ENCODE measurements at places on chromosomes 3 and 15. TPM values are rescaled to one million over a fixed set of nuclear protein-coding genes. Genes with fewer than 3 reads are reported as not detected.

DNA sequence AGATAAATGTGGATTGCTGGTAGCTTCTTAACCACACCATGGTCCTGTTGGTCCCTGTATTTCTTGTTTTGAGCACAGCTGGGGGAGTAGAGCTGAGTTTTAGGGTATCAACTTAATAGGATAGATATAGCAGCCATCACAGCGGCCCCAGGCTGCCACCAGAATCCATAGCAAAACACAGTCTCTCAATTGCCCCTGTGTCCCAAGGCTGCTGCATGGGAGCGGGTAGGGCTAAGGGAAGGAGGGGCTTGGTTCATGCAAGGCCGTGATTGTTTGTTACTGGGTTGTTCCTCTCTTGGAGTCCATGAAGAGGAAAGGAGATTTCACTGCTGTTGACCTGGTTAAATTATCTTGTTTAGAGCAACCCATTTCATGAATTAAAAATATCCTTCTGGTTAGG, 22.1 kb downstream of the ARNT2 start:
- no peak overlapping the region for H3K27ac ChIP-seq
- no peak overlapping the region for H3K4me3 ChIP-seq
- no peaks in the 10 kb centered on the region for H3K36me3 ChIP-seq
- no peak for DNase-seq
- no peaks in the 10 kb centered on the region for H3K4me1 ChIP-seq

DNA sequence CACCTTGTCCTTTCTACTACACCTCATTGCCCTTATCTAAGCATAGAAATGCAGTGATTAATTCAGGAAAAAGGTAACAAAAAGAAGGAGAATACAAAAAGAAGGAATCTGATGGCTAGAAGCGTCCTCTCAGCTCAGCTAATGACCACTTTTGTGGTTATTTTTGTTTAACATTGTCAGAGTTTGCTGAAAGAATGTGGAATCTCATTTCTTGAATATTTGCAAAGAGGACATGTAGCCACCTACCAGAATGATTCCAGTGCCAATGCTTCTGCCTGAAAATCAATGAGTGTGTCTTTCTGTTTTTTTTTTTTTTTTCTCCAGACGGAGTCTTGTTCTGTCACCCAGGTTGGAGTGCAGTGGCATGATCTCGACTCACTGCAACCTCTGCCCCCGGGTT, 24.5 kb downstream of the NANOGP8 start:
- DNase-seq = no peak
- H3K4me1 ChIP-seq = no peaks in the 10 kb centered on the region
- peaks cover 7% of the 10 kb centered on the region for H3K27me3 ChIP-seq

GRCh38 chr3:124768812-124769211, 38.6 kb downstream of the UMPS start:
- H3K27ac ChIP-seq = no peak overlapping the region
- H3K4me1 ChIP-seq = no peaks in the 10 kb centered on the region
- peaks cover 31% of the 10 kb centered on the region for H3K27me3 ChIP-seq
- no peak overlapping the region for H3K4me3 ChIP-seq

- H3K27me3 ChIP-seq = no peaks in the 10 kb centered on the region
- H3K27ac ChIP-seq = no peak overlapping the region
- H3K4me1 ChIP-seq = peaks cover 27% of the 10 kb centered on the region
- peaks cover 24% of the 10 kb centered on the region for H3K36me3 ChIP-seq
- no peak for DNase-seq
- H3K4me3 ChIP-seq = no peak overlapping the region
These were observed 14.1 kb downstream of the FXR1 start for GRCh38 chr3:180926526-180926925.

GRCh38 chr15:93036951-93037819, 51.8 kb downstream of the RGMA start:
- no peak overlapping the region for H3K27ac ChIP-seq
- H3K27me3 ChIP-seq = no peaks in the 10 kb centered on the region
- no peak for DNase-seq
- H3K36me3 ChIP-seq = no peaks in the 10 kb centered on the region

DNA sequence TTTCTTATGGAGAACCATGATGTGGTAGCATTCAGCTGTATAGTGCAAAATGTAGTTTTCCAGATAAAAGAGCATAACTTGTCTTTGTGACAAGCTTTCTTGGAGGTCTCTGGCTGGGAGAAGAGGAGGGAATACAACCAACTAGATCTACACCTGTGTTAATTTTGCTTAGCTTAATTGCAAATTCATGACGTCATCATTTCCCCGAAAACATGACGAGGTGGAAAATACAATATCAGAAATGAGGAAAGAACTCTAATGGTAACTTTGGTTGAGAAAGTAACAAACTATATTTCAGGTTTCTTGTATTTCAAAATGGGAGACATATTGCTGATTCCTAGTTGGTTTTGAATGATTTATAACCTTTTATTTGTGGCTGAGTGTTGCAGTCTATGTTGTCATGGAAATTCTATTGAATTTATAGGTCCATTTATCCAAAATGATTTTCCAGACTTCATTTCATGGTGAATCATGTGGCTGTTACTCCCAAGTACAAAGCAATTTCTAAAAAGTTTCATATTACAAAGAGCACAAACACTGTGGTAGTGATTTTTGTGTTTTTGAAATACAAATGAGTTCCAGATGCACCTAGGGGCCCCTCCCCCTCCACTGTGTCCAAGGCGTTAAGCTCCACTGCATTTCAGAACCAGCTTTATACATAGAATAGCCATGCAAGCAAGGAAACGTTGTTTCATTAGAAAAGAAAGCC, 307.2 kb downstream of the FEZF2 start:
- no peaks in the 10 kb centered on the region for H3K36me3 ChIP-seq
- H3K4me1 ChIP-seq = no peaks in the 10 kb centered on the region
- H3K27ac ChIP-seq = no peak overlapping the region
- no peaks in the 10 kb centered on the region for H3K27me3 ChIP-seq
- no peak for DNase-seq
- H3K4me3 ChIP-seq = no peak overlapping the region

Gene OR5AC2
- not detected for total RNA-seq

Gene SRGAP3
- total RNA-seq = 2.8 TPM

Gene SYNPR
- not detected for total RNA-seq

Gene PXYLP1
- total RNA-seq = 10.3 TPM
